Thoracic aorta endothelial cell (primary cell): ENCODE measurements at places on chromosomes 5 and 9. TPM values are rescaled to one million over a fixed set of nuclear protein-coding genes. Genes with fewer than 3 reads are reported as not detected.

The ITGA2 gene
- total RNA-seq = 178 and 213 TPM in 2 replicates

The EFCAB9 gene
- not detected in 2 replicates for total RNA-seq

The MAMDC4 gene
- total RNA-seq = 1.9 and 2.0 TPM in 2 replicates

The GPR150 gene
- total RNA-seq = 0.27 and 0.29 TPM in 2 replicates

The EMB gene
- total RNA-seq = 0.07 and 0.13 TPM in 2 replicates

The SLC25A48 gene
- total RNA-seq = not detected in 2 replicates

The FBP2 gene
- total RNA-seq = not detected in 2 replicates

The GLDC gene
- total RNA-seq = 17.4 and 22.8 TPM in 2 replicates

The DROSHA gene
- 65.9 and 83.8 TPM in 2 replicates for total RNA-seq

The TAS2R1 gene
- total RNA-seq = not detected in 2 replicates

The CTXN3 gene
- total RNA-seq = not detected in 2 replicates

The RGS7BP gene
- total RNA-seq = 7.3 and 16.2 TPM in 2 replicates

The LRRC26 gene
- not detected in 2 replicates for total RNA-seq

The IGIP gene
- 5.5 and 6.3 TPM in 2 replicates for total RNA-seq

The PTGES gene
- total RNA-seq = not detected in 2 replicates

The GPX8 gene
- total RNA-seq = 101 and 118 TPM in 2 replicates

The PCDHB14 gene
- 0.14 and 0.53 TPM in 2 replicates for total RNA-seq

The SHC3 gene
- 1.7 and 9.4 TPM in 2 replicates for total RNA-seq

The PRDM9 gene
- not detected in 2 replicates for total RNA-seq

The LNPEP gene
- 53.3 and 62.1 TPM in 2 replicates for total RNA-seq

The UNC5A gene
- 0.22 and 0.66 TPM in 2 replicates for total RNA-seq

The C5orf52 gene
- not detected in 2 replicates for total RNA-seq

The EQTN gene
- total RNA-seq = not detected in 2 replicates

The EIF4E1B gene
- total RNA-seq = not detected in 2 replicates

The ERAP2 gene
- total RNA-seq = 94.0 and 129 TPM in 2 replicates

The MTMR12 gene
- total RNA-seq = 53.1 and 62.3 TPM in 2 replicates

The MARVELD2 gene
- 4.9 and 8.9 TPM in 2 replicates for total RNA-seq

The SLC36A3 gene
- total RNA-seq = not detected in 2 replicates

The CCNO gene
- total RNA-seq = 0.13 and 0.65 TPM in 2 replicates

The TMEM171 gene
- 25.3 and 26.5 TPM in 2 replicates for total RNA-seq

The GRIN3A gene
- not detected in 2 replicates for total RNA-seq

The ST8SIA4 gene
- total RNA-seq = 3.1 and 5.3 TPM in 2 replicates

The NOP16 gene
- total RNA-seq = 35.1 and 42.0 TPM in 2 replicates

The CARTPT gene
- not detected in 2 replicates for total RNA-seq

The TMEM267 gene
- total RNA-seq = 13.8 and 15.6 TPM in 2 replicates

The LRRC19 gene
- total RNA-seq = not detected in 2 replicates

The NSD1 gene
- 75.9 and 83.3 TPM in 2 replicates for total RNA-seq

The SURF1 gene
- 11.3 and 21.5 TPM in 2 replicates for total RNA-seq

The PCDHA8 gene
- under 0.01 TPM in 2 replicates for total RNA-seq

The GDNF gene
- under 0.01 TPM in 1 of 2 replicates, not detected in the other for total RNA-seq

The CMYA5 gene
- 0.13 and 0.14 TPM in 2 replicates for total RNA-seq
